ENCODE measurements at places on chromosomes 5 and 9.

DNA sequence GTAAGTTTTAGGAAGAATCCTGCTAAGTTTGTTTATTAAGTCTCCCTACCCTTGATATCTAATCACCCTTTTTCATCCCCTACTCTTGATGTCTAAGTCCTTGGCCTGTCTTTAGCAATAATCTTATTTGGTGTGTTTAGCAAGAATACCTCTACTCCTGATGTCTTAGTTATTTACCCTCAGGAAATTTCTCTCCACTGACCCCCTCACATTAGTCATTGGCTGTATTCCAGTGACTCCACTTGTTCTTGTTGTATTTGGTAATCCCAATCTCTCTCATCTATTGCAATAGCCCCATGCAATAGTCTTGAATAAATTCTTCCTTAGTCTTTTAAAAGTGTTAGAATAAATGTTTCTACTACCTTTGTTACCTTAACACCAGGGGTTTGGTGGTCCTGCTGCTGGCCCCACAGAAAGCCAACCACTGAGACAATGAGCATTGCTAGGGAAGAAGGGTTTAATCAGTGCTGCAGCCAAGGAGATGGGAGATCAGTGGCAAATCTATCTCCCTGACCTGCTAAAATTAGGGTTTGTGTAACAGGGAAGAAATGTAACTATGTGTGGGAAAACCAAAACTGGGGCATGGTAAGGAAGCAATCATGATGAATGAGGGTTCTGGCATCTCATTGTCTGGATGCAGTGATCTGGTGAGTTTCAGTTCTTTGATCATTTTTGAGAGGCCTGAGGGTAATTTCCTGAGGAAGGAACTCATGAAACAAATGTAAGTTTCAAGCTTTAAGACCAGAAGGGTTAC is 236.4 kb upstream of the DAB2 start:
- DNase-seq: no peak

DNA sequence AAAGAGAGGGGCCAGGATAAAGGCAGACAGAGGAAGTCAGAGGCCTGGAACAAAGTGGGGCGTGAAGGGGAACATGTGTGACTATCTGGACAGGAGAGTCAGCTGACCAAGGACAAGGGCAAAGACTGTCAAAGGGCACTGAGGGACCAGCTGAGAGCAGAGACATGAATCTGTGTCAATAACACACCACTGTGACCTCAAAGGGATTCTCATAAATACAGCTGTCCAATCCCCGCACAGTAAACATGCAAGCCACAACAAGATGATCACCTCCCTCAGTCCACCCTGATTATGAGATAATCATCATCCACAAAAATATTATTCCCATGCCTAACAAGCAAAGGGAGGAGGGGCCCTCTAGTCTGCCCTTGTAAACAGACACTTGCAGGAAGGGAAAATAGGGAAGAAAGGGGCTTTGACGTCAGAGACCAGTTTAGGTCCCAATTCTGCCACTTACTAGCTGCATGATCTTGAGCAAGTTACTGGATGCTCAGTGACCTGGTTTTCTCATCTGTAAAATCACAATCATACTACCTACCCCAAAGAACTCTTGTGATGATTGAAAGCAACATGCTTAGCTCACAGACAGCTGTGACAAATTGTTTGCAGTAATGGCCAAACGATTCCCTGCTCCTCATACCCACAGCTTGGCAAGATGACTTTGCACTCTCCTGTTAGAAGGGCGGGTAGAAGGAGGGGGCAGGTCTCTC is 41.8 kb downstream of the RAPGEF1 start:
- no peak for DNase-seq

GRCh38 chr9:110801426-110801825 is 132.8 kb downstream of the MUSK start:
- DNase-seq: no peak

- no peak for DNase-seq
Observed at GRCh38 chr9:19223724-19224123, 6.8 kb upstream of the DENND4C start.

DNA sequence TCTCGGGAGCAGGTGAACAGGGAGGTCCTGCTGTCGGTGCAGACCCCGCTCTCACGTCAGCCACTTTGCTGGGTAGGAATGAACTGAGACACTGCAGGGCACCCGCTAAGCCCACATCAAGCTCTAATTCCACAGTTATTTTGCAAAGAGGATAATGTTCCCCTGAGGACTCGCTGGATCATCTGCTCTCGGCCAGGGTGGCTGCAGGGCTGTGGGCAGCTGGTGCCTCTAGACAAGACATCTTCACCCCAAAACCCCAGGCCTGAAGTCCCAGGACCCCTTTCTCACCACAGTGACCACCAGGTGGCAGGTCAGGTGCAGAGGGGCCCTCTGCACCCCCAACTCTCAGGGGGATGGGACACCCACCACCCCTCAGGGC is 135.1 kb upstream of the PPP1R26 start:
- DNase-seq: no peak

- DNase-seq: no peak
Observed at GRCh38 chr5:142785206-142785605, 15.0 kb downstream of the ARHGAP26 start.

DNA sequence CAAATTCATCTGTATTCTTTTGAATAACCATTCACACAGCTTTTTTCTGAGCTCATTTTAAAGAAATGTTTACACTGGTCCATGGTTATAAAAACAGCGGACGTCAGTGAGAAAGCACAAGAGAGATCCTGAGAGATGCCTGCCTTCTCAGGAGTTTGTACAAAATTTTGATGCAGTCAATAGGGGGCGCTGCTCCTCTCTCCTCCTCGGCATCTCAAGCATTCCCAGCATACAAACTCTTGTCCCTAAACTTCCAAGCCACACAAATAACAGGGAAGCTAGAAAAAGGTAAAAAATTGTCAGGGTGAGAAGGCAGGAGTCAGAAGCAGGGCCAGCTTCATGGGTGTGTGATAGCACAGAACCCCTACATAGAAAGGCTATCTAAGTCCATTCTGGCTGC is 11.2 kb upstream of the CCDC152 start:
- DNase-seq: no peak

DNA sequence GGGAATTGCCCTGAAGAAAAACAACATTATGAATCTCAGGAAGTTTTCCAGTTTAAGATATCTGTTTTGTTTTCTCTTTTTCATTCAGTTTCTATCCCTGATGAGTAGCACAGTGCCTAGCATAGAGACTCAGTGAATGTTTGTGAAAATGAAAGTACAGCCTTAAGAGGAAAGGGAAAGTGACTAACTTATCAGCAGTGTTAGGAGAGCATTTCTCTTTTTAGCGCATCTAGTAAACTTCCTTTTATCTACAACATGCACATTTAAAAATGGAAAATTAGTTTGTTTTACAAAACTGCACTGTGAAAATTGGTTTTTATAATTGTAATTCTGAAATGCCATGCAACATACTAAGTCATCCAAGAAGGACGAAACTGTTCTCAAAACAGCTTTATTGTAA is 110.8 kb downstream of the SMARCA2 start:
- DNase-seq: no peak

DNA sequence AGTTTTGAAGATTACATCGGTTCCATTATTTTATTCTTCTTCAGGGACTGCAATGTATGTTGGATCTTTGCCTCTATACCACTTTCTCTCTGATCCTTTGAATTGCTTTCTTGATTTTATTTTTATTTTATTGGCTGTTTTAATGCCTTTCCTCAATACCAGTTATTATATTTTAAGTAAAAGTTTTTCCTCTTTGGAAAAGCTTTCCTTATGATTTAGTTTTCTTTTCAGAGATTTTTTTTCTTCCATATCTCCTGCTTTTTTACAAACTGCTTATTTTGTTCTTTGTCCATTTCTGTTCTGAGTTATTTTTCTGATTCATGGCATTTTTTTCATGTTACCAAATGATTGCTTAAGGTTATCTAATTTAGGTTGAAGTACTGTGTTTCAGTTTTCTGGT is 11.5 kb downstream of the ZMAT2 start:
- DNase-seq: no peak

- no peak for DNase-seq
Observed at GRCh38 chr9:94150279-94150828, 66.1 kb downstream of the PTPDC1 start.

- DNase-seq: no peak
Observed at GRCh38 chr9:8800196-8800595, 1000.6 kb upstream of the DMAC1 start.

GRCh38 chr5:96148376-96148775 is 186.7 kb upstream of the ELL2 start:
- DNase-seq: no peak

DNA sequence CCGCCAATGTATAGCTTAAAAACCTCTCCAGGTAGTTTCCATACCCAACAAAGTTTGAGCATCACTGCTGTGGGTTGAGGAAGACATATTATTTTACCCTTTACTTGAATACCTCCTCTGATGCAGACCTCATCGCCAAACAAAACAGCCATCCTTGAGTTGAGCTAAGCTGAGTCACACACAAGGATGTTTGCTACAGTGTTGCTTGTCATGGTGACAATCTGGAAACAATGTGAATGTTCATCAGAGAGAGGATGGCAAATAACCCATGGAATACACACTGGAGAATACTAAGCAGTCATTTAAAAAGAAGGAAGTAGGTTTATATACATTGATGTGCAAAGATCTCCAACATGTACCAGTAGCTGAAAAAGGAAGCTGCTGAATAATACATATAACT is 41.1 kb upstream of the TCF7 start:
- no peak for DNase-seq

GRCh38 chr9:75128535-75128934 is 40.2 kb downstream of the OSTF1 start:
- DNase-seq: no peak

DNA sequence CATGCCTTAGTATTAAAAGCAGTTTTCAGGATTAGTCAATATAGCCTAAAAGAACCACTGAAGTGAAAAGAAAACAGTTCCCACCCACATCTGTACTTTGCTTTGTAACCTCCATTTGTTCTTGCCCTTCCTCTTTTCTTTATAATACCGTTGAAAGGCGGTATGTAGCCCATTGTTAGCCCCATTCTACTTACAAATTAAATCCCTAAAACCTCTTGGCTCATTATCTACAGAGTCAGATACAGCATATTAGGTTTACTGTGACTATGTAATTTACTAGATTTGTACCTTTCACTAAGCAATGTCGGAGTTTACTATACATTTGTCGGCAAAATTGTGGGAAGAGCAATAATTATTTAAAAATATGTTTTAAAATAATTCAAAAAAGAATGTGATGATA is 17.3 kb downstream of the ALDH1A1 start:
- DNase-seq: no peak

GRCh38 chr5:178473854-178474253 is 116.3 kb downstream of the COL23A1 start:
- DNase-seq: no peak

DNA sequence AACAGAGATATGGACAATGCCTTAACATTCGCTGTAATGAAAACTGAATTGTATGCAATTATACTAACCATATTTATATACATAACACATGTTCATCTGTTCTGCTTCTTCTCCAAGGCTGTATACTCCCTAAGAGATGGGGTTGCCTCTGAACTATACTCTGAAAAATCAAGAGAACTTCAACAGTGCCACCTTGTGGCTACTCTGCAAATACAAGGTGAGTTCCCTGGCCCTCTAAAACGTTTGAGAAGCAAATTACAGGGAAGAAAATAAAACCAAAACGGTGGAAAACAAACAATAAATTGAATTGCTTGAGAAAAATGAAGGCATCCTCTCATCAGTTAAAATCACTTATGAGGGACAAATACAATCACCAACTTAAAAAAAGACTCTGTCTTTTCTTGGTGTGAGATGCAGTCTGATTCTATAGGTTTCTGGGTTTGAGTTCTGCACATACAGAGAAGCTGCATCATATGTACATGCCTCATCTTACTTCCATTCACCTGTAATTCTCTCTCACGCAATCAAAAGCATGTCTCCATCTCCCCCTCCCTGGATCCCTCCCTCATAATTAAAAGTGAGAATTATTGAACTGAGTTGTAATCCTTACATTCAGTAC is 98.6 kb downstream of the FBXW11 start:
- DNase-seq: peak; percentile 52

DNA sequence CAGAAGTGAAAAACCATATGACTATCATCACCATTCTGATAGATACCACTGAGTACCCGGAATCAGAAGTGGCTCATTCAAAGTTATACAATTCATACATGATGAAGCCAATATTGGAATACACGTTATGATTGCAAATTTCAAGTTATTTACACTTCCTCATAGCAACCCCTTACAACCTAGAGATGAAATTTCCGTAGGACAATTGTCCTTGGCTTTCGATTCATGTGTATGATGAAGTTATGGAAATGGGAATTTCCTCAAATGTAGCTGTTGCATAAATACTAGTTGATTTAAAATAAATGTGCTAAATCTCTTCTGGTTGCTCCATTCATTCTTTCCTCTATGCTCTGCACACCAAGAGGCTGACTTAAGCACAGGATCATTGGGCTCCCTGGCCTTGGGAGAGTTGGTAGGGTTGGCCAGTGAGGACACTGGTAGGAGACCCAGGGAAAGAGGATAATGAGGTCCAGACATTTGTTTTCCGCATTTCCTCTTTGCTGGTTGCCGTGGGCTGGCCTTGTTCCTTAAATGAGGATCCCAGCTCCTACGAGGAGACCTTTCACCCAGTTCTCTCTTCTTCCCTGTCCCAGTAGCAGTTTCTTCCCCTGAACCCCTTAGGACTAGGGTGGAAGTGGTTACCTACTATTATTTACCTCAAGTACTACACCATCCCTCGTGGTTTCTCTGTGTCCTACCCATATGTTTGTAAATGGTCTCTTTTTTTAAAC is 90.3 kb downstream of the ZNF474 start:
- no peak for DNase-seq

DNA sequence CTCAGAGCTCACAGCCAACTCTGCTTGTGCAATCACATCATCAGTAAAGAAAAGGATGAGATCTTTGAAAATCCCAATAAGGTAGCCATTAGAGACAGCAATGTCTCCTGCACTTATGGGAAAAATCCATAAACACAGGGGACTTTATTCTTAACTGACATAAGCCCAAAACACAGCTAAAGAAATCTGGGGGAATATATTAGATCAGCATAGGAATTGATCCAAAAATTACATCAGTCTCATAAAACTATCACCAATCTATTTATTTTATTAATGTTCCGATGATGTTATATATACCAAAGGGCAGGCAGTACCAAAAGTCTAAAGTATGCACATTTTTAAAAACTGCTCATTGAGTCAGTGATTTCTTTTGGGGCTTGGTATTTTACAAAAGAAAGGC is 6.9 kb downstream of the MRPS27 start:
- DNase-seq: no peak

- no peak for DNase-seq
Observed at GRCh38 chr5:89721353-89721752, 688.2 kb downstream of the CETN3 start.

- DNase-seq: no peak
Observed at GRCh38 chr5:120605325-120606079, 141.4 kb downstream of the PRR16 start.

- no peak for DNase-seq
Observed at GRCh38 chr5:124524552-124525232, 221.7 kb downstream of the ZNF608 start.

DNA sequence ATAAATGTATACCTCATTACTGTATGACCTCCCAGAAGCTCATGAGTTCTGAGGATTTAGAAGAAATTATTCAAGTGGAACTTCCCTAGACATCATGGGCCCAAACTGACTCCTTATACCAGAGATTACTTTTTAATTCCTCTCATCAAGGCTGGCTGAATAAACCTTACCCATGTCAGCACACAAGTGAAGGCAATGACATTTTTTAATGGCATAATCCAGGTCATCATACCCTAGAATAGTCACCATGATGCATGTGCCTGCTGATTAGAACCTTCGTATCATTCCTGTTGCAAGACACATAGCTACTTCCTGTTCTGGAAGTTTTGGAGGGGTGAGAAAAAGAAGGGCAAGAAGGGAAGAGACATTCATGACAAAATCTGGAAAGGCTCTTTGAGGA is 49.8 kb upstream of the IFNK start:
- DNase-seq: no peak
